Trophoblast cell (in vitro differentiated cells and primary cell): ENCODE measurements at places on chromosomes 12 and 14.

- no peak for DNase-seq
Observed at GRCh38 chr12:43011383-43011926, 421.9 kb upstream of the PRICKLE1 start.

DNA sequence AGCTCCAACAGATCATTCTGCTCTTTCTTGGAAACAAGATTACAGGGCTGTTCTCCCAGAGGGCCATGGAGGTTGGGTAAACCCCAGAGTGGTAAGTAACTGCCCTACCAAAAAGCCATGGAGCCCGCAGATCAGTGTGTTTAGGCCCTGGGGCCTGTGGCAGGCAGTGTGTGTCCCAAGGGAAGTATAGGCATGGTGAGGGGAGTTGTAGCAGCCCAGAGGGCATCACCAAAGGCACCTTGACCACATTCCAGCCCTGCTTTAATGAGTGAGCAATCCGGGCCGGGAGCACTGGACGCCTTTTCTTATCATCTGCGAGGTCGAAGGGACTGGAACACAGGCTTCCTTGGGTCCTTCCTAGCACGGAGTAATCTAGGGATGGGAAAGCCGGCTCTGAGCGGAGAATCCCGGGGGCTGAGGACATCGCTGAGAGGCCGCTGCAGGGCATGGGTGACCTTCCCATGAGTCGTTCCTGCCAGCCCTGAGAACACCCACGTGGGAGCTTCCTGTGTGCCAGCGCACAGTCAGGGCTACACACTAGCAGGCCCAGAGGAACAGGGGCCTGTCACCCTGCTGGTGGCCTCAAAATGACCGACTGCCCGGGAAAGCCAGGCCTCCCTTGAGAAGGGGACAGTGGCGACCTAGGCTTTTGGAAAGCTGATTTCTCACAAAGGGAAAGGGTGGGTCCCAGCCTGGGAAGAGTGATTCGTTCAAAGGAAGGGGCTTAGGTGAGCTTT, 91.3 kb downstream of the NINJ2 start:
- peak; percentile 66 for DNase-seq

GRCh38 chr12:25436206-25437030, 116.7 kb downstream of the LMNTD1 start:
- peak; percentile 84 for DNase-seq

GRCh38 chr12:68521321-68521839, 89.3 kb upstream of the RAP1B start:
- DNase-seq, result no peak

DNA sequence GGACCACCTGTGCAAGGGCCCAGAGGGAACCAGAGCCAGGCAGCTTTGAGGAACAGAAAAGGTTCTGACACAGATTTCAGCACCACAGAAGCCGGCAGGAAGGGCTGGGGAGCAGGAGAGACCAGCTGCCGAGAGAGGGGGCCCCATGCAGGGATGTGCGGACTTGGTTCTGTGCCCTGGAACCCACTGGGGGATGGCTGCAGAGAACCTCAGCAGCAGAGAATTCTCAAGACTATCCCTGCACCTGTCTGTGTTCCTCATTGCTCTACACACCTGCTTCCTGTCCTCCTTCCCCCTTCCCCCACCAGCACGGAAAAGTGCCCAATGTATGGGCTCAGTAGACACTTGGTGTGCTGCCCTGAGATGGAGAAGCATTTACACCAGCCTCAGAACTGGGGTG, 3.2 kb downstream of the SERPINA9 start:
- no peak for DNase-seq

DNA sequence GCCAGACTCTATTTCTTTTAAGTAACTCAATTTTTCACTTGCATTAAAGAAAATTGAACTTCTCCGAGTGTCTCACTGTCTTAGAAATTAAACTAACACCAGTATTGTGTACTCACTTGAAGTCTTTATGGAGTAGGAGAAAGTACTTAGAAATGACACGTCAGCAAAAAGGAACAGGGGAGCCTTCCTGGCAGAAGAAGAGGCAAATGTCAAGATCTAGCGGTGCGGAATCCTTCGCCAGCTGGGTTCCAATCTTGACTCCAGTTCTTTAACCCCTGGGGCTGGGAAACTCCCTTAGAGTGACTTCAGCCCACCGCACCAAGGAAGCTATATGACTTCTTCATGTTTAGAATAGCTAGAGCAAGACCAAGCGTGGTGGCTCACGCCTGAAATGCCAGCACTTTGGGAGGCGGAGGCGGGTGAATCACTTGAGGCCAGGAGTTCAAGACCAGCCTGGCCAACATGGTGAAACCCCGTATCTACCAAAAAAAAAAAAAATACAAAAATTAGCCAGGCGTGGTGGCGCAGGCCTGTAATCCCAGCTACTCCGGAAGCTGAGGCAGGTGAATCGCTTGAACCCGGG, 34.4 kb downstream of the WBP11 start:
- peak; percentile 90 for DNase-seq

- no peak for DNase-seq
Observed at GRCh38 chr14:32022938-32023466, 54.1 kb upstream of the ARHGAP5 start.

DNA sequence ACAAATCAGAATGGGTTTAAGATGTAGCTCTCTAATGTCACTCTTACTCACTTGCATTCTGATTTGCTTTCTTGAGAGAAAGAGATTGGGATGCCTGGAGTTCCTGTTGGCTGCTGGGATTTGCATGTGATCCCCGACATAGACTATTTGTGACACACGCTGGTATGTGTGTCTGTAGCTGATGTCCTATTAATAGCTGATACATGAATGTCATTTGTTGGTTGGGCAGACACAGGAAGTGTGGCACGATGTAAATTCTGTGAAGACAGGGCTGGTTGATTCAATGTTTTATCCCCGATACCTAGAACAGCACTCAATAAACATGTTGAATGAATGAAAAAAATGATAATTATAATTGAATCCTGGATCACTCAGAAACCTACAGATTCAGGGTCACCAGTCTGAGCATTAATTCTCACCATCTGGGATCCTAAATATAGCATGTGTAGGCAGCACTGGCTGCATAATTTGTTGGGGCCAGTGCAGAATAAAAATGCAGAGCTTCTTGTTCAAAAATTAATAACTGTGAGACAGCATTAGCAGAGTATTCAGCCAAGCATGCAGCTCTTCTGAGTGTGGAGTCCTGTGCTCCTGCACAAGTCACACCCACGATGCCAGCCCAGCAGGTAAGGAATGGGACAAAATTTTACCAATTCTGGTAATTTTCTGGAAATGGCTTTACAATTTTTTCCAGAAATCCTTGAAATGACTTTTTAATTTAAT, 35.5 kb upstream of the SOCS2 start:
- no peak for DNase-seq

DNA sequence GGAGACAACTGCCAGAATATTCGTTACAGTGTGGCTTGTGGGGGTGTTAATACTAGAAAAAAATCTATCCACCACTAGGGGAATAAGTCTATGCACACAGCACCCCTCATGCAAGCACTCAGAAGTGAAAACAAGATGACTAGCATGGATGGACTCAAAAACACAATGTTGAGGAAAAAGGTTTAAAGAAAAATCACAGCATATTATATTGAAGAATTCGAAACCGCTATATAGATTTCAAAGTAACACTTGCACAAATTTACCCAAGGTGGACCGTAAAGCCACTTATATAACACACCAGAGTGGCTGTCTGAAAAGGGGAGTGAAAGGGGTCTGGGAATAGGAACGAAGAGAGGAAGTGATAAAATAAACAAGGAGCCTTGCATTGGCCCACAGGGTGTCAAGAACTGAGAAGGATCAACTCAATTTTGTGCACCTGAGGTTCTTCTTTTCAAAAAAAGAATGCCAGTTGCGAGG, 544 bp downstream of the ABCD4 start:
- DNase-seq, result no peak
